ENCODE measurements at places on chromosomes 6 and 20.

GRCh38 chr20:11976966-11977365, 59.3 kb downstream of the BTBD3 start:
- DNase-seq = no peak

DNA sequence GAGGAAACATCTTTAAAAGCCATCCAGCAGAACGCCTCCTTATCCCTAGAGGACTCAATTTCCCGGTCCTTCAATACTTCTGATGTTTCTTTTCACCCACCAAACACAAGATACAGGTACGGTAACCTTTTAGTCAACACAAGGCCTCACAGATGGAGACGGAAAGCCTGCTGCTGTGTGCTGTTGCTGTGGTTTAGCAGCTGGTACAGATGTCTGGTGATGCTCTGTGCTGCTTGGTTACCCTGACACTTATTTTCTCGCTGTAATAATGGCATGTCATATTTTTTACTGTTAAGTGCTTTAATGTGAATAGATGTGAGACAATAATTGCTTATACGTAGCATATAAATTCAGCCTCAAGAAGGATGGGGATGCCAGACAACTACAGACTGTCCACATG, 25.3 kb downstream of the GMDS start:
- no peak for DNase-seq

DNA sequence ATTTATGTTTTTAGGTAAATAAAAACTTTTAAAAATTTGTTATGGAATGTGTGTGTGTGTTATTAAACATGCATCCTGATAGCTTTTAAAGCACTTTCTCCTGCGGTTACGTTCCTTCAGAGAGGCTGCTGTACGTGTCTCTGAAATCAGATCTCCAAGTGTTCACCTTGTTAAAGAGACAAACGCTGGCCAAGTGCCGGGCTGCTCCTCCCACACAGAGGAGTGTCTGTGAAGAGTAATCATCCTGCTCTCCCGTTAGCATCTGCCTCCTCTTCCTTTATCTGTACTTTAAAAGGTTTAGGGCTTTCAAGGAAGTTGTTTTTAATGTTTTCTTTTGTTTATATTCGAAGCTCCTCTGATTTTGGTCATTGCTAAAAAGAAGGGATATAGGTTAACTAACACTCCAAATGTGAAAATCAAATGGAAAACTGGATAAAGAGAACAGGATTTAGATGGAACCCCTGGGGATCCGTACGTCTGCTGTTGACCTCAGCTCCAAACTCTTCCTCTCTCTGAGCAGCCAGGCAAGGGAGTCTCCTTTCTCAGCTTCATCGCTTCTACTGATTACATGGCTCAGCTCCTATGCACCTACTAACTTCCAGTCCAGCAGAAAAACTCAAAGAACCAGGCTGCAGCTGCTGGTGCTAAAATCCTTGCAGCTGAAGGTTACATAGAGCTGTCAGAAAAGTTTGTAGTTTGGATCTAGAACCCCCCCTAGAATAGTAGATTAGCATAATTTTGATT, 20.0 kb downstream of the IRF4 start:
- no peak for DNase-seq

DNA sequence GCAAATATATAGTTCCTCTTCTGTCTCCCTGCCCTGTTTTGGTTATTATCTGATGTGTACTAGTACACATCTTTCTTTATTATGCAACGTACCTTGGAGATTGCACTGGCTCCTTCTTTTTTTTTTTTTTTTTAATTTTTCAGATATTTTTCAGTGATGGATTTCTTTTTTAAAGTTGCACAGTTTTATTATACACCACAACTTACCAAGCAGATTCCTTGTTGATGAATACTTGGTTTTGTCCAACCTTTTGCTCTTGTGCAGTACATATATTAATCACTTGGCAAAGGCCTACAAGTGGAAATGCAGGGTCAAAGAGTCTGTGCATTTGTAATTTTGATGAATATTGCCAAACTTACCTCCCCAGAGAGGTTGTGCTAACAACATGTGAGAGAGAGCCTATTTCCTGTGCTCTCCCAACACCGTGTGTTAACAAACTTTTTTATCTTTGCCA, 50.1 kb upstream of the RNF24 start:
- DNase-seq = no peak

DNA sequence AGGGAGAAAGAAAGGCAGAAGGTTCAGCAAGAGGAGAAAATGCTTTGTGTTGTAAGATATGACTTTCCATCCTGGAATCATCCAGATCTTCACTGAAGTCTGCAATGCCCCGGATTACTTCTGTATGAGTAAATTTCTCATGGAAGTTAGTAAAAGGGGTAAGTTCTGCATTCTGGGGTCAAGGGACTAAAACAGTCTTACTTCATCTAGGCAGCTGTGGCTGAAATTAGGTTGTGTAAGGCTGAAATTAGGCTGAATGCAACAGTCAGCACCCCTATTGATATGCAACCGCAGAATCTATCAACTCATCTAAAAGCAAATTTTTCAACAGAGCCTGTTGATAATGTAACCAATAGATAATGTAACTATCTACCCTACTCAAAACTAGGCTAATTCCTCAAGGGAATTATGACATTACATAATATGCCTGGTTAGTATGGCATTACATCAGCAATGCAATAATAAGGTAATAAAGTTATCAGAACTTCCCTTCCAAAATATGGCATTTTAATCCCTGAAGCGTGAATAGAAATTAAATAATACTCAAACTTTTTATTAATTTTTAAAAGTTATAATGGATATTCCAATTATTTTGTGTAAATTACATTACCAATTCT, 671.7 kb upstream of the CITED2 start:
- no peak for DNase-seq

DNA sequence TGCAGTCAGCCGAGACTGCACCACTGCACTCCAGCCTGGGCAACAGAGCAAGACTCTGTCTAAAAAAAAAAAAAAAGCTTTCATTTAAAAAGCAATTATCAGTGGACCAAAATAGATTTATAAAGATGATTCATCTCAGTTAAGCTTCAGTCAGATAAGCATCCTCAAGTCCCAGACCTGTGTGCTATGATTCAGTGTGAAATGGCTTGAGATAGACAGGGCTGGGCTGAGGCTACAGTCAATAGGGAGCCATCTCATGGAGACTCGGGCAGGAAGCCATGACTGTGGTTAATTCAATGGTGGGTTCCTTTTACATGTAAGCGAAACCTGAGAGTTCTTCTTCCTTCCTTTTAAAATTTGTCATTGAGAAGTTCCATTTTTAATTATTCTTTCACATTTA, 276.0 kb downstream of the TFAP2A start:
- no peak for DNase-seq

DNA sequence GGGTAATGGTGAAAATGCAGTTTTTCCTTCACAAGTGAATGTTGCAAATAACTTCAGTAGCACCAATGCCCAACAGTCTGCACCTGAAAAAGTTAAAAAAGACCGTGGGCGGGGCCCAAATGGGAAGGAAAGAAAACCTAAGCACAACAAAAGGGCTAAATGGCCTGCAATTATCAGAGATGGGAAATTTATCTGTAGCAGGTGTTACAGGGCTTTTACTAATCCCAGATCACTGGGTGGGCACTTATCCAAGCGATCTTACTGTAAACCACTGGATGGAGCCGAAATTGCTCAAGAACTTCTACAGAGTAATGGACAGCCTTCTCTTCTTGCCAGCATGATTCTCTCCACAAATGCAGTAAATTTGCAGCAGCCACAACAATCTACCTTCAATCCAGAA, 64.8 kb upstream of the SMIM8 start:
- no peak for DNase-seq

GRCh38 chr6:38570750-38571149, 69.0 kb downstream of the BTBD9 start:
- DNase-seq = no peak

DNA sequence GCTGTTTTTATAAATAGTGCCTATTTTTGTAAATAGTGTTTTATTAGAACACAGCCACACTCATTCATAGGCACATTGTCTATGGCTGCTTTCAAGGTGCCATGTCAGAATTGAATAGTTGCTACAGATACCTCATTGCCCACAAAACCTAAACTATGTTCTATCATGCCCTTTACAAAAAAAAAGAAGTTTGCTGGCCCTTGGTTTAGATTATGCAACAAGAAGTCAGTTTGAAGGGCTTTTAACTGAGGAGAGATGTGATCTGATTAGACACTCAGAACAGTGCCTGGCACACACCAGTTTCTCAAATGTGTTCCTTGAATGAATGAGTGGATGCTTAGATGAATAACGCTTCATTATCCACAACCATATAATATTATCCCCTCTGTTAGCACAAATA, 366.1 kb downstream of the MAFB start:
- DNase-seq = no peak

DNA sequence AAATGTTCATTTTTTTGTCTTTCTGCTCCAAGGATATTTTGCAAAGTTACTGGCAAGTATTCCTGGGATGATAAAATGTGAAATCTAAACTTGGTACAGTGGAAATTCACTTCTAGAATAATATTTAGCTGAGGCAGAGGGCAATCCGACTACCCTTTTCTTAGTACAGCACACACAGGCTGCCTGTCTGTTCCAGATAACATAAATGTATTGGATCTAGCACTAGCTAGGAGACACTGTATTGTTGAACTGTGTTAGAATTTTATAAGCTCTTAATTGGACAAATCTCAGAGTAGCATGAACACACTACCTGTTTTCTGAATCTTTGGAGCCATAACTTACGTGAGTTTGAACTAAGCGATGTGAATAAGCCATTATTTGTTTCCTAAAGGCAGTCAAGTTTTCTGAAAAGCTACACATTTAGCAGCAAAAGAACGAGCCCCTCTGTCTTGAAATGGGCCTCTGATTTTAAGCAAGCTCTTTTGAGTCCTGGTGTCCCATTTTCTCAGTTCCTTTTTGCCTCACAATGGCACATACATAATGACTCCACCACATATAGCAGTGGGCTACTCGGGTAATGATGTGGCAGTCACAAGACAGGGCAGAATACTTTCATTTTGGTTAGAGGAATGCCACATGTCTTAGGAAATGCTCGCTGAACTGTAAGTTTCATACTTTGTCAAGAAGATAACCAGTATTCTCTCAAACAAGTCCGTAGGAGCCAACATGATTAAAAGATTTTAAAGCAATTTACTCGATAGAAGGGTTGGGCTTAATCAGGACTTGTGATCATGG, 116.5 kb upstream of the ESR1 start:
- DNase-seq = peak; percentile 15

GRCh38 chr6:158460602-158461169, 99.2 kb upstream of the TMEM181 start:
- no peak for DNase-seq

DNA sequence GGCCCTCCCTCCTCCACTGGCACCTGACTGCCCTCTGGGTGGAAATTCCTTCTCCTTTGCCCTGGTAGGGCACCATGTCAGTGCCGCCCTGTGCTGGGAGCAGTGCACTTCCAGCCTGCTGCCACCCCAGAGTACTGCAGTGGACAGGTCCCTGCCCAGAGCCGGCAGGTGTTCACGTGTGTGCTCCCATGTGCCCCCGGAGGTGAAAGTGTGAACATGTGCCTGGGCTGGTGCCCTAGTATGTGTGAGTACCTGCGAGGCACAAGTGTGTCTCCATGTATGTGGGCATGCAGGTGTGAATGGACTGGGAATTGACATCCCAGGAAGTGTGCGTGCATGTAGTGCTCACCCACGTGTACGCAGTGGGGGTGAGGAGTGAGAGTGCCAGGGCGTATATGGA, 29.4 kb downstream of the SDCBP2 start:
- DNase-seq = peak; percentile 42

DNA sequence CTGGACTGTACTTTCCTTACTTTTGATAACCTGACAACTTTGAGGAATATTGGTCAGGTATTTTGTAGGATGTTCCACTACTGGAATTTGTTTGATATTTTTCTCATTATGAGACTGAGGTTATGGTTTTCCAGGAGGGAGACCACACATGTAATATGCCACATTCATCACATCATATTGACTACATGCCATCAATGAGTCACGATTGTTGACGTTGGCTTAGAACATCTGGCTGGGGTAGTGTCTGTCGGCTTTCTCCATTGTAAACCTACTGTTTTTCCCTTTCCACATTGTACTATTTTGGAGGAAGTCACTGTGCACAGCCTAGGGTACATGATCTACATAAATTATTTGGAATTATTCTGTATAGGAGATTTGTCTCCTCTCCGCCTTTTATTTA, 1.4 kb upstream of the STX11 start:
- DNase-seq = no peak

- peak; percentile 2 for DNase-seq
These were observed 192.5 kb downstream of the PTPRK start for GRCh38 chr6:128327890-128328289.

GRCh38 chr6:105838171-105838570, 248.0 kb upstream of the PRDM1 start:
- no peak for DNase-seq

- DNase-seq = no peak
These were observed 170.3 kb upstream of the TNFAIP3 start for GRCh38 chr6:137696765-137697164.

- DNase-seq = no peak
These were observed 53.6 kb upstream of the FRMD1 start for GRCh38 chr6:168132531-168133167.

DNA sequence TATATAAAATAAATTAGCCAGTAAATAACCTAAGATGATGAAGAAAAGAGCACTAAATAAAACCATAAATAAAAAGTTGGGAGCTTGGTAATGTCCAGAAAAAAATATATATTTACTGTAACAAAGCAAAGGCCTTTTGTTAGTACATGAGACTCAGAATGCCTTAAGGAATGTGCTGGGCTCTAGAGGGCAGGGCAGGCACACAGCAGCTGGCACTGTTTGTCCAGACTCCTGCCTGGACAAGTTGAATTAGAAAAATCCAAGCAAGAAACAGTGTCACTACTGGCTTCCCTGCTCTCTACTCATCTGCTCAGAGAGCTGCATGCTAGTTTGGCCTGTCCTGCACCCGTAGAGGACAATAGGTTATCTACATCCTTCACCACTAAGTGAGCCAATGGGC, 8.8 kb downstream of the DEFB129 start:
- DNase-seq = no peak

- no peak for DNase-seq
These were observed 28.9 kb upstream of the BHLHE23 start for GRCh38 chr20:63035603-63036185.

- no peak for DNase-seq
These were observed 35.2 kb downstream of the NDUFAF5 start for GRCh38 chr20:13819885-13820645.

- no peak for DNase-seq
These were observed 8.2 kb upstream of the BAG2 start for GRCh38 chr6:57163956-57164355.

- no peak for DNase-seq
These were observed 41.0 kb downstream of the AKIRIN2 start for GRCh38 chr6:87661016-87661415.

- peak; percentile 75 for DNase-seq
These were observed 11.0 kb downstream of the UQCC2 start for GRCh38 chr6:33700391-33701050.

DNA sequence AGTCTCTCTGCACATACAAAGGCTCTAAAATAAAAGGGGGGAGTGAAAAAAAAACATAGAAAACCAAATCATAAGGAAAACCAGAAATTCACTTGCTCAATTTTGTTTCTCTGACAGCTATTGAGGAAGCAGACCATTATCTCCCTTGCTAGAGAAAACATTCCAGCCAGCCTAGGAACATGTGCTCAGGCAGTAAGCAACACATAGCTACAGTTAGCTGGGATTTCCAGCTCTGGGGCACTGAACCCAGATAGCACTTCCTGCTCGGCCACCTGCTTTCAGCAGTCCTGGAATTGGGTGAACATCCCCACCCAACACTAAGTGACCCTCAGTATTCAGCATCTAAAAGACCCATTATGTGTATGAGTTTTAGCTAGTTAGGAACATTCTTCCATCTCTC, 61.3 kb downstream of the TNFRSF21 start:
- no peak for DNase-seq
